Stimulated activated CD4-positive, alpha-beta T cell treated with anti-CD3 and anti-CD28 coated beads, Interleukin-15, amount 100 ng/mL, for 1 hour (primary cell): ENCODE measurements at places on chromosomes 7 and 10.

GRCh38 chr10:80491251-80492102 lies 37.4 kb downstream of the TSPAN14 start:
- no peak for DNase-seq

- no peak for DNase-seq
These were observed 38.5 kb downstream of the GOLGA7B start for GRCh38 chr10:97888134-97888533.

DNA sequence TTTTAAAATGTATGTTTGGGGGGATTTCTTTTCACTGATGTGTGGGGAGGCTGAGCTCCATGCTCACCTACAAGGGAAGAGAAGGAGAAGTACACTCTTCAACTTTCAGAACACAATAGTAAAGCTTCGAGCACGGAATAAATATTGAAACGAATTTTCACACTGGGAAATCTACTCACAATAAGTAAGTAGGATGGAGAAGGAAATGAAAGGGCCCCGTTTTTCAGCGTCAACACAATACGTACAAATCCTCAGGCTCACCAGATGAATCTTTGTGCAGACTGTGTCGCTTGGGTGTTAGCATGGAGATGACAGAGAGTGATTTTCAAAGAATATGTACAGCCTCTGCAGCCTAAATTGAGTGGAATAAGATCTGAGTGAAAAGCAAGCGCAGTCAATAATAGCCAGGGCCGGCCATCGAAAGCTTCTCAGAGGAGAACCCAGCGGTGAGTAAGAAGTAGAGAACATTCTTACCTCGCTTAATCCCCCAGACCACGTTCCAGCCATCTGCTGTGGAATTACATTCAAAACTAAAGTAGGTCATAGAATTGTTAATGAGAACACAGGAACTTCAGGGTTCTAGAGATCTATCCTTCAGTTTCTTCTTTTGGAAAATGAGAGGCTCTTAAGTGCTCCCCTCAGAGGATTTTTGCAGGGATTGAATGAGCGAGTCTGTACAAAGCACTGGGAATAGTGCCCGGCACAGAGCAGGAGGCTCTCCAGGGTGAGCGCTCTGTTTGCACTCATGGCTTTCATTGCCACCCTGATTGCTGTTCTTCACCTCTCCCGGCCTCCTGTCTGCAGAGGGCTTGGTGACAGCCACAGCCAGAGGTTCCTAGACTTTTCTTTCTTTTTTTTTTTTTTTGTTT lies 292.8 kb downstream of the SFMBT2 start:
- no peak for DNase-seq

- no peak for DNase-seq
These were observed 97.7 kb downstream of the CREB5 start for GRCh38 chr7:28510026-28510369.

DNA sequence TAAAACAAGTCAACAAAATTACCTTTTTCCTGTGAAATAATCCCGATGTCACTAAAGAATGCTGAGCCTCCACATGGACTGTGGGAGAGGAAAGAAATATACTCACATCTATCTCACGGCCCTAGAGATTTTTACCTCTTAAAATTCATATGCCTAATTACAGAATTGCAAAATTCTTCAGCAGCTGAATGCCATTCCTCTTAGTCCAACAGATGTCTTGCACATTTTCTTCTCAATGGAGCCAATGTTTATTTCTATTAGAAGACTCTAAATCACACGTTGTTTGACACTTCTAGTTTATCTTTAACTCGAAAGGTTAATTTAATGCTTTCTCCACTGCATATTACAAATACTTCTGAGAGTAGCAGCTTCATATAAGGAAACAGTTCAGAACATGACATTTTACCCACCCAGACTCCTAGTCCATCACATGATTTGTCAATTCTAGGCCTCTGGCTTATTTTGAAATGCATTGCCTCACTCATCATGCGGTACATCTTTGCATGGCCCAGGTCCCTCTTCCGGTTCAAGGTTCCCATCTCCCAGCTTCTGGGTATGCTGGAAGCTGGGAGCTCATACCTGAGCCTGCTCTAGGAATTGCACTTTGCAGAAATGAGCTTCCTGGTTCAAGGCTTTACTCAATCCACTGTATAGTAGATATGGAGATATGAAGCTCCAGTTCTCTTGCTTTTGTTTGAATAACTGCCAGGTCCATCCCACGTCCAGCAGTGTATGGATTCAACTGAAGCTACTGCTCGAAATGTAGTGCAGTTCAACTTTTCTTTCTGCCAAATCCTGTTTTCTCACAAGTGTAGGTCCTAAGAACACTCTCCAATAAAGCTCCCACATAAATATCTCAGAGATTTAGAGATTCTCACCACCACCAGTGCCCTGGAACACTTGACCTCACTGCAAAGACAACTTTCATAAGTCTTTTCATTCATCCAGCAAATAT lies 306.2 kb downstream of the GPR37 start:
- no peak for DNase-seq

DNA sequence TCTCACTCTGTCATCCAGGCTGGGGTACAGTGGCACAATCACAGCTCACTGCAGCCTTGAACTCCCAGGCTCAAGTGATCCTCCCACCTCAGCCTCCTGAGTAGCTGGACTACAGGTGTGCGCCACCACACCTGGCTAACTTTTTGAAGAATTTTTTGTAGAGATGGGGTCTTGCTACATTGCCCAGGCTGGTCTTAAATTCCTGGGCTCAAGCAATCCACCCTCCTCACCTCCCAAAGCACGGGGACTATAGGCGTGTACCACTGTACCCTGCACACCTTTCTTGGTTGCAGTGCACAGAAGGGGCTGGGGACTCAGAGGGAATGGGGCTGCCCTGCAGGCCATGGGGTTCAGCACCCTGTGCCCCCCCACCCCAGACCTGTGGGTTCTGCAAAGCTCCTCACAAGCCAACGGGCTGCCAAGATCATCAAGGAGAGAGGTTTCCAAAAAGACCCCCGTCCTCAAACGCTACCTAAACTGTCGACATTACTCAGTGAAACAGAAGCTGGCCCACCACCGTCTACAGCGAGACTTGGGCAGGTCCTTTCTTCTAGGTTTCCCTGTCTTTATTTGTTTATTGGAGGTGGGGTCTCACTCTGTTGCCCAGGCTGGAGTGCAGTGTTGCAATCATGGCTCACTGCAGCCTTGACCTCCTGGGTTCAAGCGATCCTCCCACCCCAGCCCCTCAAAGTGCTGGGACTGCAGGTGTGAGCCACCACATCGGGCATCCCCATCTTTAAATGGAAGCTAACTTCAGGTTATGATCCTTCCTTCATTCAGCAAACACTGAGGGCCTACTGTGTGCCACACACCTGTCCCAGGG lies 26.6 kb upstream of the ELFN1 start:
- no peak for DNase-seq

DNA sequence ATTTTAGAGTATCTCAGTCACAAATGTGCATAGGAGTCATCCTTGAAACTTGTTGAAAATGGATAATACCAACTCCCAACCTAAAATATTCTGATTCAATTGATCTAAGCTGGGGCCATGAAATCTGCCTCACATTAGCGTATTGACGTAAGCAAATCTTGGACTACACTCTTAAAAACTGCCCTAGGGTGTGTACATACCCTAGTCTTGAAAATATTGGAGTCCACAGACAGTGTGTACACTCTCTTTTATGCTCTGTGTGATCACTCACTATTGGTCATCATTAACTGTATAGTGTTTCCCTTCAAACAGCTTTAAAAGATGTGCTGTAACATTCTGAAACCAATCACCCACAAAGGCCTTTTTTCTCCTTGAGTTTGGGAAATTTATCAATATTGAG lies 102.9 kb upstream of the FERD3L start:
- no peak for DNase-seq

- DNase-seq, result no peak
These were observed 30.5 kb downstream of the ABCB1 start for GRCh38 chr7:87570178-87570577.

DNA sequence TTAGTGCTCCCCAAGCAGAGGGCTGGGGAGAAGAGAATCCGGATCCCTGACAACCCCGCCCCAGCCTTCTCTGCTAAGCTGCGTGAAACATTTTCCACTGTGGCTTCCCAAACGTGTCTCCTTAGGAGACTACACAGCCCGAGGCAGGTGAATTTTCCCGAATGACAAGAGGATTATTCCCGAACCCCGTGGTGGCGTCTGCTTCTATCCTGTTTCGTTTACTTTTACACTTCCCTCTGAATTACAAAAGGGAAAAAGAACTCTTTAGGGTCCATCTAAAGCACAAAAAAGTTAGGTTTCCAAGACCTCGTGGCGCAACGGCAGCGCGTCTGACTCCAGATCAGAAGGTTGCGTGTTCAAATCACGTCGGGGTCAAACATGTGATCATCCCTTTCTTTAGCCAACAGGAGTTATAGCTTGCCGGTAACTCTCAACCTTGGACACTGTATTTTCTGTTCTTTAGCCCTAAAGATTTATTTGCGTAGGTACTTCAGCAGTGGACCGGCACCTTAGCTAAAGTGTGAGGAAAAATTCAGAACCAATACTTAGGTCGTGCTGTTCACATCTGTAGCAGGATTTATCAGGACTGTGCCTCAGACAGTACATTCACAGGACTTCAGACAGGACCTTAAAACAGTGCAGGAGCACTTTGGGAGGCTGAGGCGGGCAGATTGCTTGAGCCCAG lies 3.2 kb upstream of the ZNF789 start:
- DNase-seq, result no peak

- peak; percentile 55 for DNase-seq
These were observed 8.5 kb upstream of the SCD start for GRCh38 chr10:100338434-100339036.
